ENCODE measurements at places on chromosomes 5 and 9.

GRCh38 chr9:131960851-131961495, 118.7 kb downstream of the MED27 start:
- no peak for DNase-seq

DNA sequence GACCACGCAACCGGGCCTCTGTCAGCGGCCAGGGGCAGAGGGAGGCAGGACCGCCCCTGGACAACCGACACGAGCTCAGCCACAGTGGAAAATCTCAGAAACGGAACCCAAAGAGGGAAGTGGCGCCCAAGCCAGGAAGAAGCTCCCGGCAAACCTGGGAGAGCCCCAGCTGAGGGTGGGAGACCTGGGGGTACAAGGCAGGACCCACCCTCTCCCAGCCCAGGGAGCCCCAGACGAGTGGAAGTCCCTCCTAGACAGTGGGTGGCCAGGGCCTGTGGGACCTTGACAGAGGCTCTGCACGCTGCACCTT, 3.0 kb downstream of the SLC12A7 start:
- DNase-seq = no peak

- no peak for DNase-seq
Measured at GRCh38 chr9:124344291-124345050, 70.8 kb downstream of the PSMB7 start.

- DNase-seq = no peak
Measured at GRCh38 chr9:107789001-107789700, 299.6 kb upstream of the KLF4 start.

DNA sequence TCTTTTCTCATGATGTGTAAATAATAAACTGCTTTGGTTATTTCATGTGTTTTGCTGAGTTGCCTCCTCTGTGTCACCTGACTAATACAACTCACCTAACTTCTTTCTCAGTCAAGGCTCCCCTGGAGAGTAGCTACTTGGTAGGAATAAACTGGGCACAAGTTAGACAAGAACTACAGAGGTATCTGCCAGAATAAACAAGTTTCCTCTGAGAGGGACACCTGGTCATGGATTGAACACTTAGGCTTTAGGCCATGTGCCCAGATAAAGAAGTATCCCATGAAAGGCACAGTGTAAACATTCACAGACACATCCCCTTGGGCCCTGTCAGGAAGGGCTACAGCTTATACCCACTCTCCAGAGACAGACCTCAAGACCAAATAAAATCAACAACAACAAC, 532.5 kb downstream of the KIF4B start:
- no peak for DNase-seq

- no peak for DNase-seq
Measured at GRCh38 chr9:116541402-116541801, 145.7 kb upstream of the TRIM32 start.

- DNase-seq = no peak
Measured at GRCh38 chr5:1278656-1279442, 16.0 kb downstream of the TERT start.

DNA sequence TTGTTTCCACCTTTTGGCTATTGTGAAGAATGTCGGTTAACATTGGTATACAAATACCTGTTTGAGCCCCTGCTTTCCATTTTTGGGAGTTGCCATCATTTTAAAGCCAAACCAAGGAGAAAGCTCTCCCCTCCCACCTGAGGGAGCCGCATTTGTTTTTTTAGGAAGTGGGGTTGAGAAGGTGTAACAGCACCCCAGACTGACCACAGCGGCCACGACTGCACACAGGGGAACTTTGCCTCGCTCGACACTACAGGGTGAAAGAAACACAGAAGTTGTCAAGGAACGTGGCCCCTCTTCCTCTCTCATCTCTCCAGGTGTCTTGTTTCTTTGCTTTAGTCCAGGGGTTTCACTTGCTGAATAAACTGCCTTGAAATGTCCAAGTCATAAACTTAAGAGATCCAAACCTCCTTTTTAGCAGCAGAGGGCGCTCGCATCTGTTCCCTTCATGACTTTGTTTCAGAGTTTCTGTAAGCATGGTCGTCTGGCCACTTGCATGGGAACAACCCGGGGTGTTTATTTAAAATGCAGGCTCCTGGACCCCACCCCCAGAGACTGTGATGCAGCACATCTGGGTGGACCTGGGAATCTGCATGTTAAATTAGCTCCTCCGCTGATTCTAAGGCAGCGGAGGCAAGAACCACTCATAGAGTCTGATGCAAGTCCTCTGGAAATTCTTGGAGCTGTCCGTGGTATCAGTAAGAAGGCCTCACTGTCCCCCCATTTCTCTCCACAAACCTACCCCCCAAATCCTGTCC, 2.1 kb upstream of the TTLL11 start:
- DNase-seq = no peak

DNA sequence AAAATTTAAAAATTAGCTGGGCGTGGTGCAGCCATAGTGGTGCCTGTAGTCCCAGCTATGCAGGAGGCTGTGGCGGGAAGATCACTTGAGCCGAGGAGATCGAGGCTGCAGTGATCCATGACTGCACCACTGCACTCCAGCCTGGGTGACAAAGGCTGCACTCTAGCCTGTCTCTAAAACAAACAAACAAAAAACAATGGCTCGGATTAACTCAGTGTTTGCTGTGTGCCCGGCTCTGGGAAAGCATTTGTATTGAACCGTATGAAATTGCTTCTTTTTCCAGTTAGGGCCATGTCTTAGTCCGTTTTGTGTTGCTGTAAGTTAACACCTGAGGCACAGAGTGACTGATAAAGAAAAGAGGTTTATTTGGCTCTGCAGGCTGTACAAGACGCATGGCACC, 62.6 kb downstream of the CFAP77 start:
- no peak for DNase-seq

DNA sequence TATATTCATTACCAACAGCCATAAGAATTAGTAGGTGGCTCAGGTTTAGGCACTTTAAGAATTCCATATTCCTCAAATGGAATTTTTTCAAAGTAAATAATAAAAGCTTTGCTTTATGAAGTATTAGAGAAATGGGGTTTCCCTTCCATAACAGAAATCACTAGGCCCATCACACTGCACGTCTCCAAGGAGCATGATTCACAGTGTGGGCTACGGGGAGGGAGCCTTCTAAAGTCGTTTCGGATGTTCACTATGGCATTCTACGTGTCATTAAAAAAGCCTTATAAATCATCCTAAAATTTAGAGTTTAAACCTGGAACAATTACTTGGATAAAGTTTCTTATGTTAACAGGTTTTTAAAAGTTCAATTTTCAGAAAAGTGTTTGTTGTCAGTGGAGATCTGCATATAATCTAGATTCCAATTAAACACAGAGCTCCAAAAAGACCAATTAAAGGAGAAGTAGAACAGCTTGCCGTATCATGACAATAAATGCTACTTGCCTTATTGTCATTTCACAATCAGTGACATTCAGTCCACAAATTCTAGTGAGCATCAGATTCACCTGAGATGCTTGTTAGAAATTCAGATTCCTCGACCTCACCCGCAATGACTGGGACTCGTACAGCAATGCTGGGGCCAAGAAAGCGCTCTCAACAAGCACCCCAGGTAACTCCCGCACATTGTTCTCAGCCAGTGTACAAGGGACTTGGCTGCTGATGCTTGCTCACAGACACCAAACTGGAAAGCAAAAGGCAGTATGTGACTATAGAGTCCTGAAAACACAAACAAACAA, 115.7 kb downstream of the NFIB start:
- DNase-seq = no peak

Data from stimulated activated CD4-positive, alpha-beta T cell treated with anti-CD3 and anti-CD28 coated beads, Interleukin-15, amount 100 ng/mL, for 48 hours (primary cell).